Stimulated activated CD4-positive, alpha-beta T cell treated with anti-CD3 and anti-CD28 coated beads, Interleukin-1b, Interleukin-23, amount 100 ng/mL, for 1 hour (primary cell): ENCODE measurements at places on chromosomes 6 and 20.

- DNase-seq = no peak
Observed at GRCh38 chr6:167748046-167748445, 78.7 kb upstream of the AFDN start.

DNA sequence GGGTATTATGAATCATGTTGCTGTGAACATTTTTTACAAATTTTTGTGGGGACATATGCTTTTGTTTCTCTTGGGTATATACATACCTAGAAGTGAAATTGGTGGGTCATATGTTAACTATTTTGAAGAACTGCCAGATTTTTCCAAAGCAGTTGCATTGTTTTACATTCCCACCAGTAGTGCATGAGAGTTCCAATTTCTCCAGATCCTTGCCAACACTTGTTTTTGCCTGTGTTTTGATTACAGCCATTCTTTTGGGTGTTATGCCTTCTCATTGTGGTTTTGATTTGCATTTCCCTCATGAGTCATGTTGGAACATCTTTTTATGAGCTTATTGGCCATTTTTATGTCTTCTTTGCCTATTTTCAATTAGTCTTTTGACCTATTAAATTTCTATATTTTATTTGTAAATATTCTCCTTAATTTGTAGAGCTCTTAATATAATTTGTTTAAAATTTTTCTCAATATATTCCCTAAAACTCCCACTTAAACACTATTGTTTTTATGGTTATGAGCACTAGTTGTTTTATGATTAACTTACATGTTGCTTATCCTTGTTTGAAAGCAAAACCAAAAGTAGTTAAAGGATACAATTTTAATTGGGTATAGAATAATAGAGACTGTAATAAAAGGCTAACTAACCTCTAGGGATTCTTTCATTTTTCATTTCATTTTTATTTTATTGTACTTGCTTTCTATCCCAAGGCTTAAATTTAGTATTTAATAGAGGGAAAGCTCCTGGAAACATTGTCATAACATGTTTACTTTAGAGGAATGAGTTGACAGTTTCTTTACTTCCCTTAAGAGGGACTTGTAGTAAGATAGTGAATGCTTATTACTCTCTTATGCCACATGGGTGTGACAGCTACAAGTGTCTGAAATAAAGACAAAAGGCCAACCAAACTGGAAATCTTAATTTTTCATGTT is 5.5 kb downstream of the UBR2 start:
- DNase-seq = no peak

- DNase-seq = no peak
Observed at GRCh38 chr20:25485872-25486271, 78.4 kb downstream of the GINS1 start.

GRCh38 chr20:50438986-50439407 is 71.2 kb upstream of the PTPN1 start:
- DNase-seq = no peak

DNA sequence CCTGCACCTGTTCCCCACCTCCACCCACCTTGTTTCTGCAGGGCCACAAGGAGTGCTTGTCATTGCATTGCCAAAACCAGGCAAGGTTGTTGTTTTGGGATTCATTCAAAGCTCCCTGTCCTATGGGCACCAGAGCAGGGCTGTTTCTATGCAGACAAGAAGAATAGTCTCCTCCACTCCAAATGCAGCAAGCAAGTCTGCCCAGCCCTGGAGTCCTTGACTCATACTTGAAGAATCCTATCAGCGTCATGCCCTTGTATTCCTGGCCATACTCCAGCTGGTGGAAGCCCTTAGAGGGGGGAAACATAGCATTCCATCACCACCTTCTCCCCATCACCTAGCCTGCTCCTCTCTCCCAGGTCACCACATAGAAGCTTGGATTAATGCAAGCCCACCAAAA is 145.3 kb upstream of the ECI2 start:
- DNase-seq = no peak

DNA sequence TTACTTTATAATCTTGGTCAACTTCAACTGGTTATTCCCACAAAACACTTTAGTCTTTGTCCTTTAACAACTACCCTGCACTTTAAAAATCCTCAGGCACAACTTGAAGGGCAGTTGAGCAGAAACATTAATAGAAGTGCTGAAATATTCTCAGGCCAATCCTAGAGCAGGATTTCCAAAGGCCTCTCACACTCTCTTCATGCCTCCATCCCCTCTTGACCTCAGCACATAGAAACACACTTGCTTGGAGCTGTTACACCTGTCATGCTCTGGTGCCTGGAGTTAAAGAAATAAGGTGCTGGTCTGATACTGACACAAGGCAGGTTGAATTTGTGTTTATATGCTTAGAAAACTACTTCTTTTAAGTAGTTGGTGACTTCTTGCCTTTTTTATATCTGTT is 618.8 kb upstream of the POU3F2 start:
- no peak for DNase-seq

GRCh38 chr20:61352346-61353260 is 100.5 kb downstream of the CDH4 start:
- no peak for DNase-seq

DNA sequence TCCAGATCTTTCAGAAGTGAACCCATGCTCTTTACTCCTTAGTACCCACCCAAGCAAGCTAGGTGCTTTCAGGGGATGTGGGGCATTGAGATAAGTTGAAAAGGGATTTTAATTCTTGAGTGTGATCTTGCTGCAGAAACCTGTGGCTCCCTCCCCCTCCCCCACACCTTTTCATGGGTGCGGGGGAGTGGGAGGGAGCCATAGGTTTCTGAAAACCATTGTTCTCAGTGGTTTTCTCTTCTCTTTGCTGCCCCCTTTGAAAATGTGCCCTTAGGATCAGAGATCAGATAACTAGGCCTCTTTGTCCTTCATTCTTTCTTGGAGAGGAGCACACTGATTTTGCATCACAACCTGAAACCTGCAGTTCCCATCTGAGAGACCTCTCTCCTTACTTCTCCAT is 2.4 kb downstream of the PCSK2 start:
- DNase-seq = no peak

- DNase-seq = no peak
Observed at GRCh38 chr6:28953585-28954258, 29.9 kb upstream of the TRIM27 start.

DNA sequence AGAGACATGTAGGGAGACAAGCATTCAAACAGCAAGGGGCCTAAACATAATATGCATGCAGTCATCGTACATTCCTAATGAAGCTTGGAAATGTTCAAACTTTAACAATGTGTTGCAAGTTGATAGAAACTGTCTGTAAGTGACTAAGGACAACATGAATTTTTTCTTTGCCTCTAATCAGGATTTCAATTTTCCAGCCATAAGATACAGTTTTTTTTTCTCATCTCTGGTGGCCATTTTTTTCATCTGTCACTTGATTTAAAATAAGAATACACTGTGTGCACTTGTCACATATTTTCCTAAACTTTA is 22.2 kb upstream of the MTRF1L start:
- no peak for DNase-seq

DNA sequence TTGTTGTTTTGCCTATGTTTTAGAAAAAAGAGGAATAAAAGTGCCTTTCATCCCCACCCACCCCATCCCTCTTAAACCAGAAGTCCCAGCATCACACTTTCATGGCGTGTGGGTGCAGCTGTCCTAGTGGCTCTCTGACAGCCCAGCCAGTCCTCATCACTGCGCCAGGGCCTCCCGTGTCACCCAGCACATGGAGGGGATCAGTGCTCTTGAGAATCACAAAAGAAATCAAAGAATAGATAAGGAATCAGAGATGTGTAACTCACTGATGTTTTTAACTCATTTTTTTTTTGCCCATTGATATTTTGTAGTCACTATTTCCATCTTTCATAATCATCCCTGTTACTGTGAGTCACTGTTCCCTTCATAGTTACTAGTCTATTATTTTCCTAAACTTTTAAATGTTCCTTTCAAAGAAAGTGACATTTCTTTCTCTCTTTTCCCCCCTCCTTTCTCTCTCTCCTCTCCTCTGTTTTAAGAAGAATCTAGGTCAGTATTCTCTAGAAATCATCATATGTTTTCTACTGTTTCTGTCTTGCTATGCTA is 78.6 kb downstream of the AIG1 start:
- no peak for DNase-seq

DNA sequence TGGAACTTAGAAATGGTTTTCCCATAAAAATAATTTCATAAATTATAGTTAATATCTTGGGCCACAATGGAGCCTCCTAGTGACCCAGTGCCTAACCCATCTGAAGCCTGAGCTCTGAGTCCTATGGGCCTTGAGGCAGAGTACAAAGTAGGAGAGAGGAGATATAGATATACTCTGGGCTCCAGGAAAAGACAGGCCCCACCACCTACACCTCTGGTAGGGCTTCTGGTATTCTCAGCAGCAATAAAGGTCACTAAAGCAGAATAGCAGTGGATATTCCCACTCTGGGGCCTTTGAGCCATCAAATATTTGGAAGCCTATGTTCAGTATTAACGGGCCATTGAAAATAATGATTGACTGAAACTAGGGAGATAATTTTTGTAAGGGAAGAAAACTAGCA is 24.1 kb downstream of the CYP39A1 start:
- no peak for DNase-seq

- DNase-seq = no peak
Observed at GRCh38 chr20:10218536-10219451, at the start of gene SNAP25. Gene SNAP25 (plus strand): TSS chr20:10218830. CDS start chr20:10275492, 56,662 bp downstream.

- peak; percentile 66 for DNase-seq
Observed at GRCh38 chr20:8019246-8019997, at the start of gene TMX4. Gene TMX4 (minus strand): TSS chr20:8019761. CDS start chr20:8019613, 148 bp downstream.

DNA sequence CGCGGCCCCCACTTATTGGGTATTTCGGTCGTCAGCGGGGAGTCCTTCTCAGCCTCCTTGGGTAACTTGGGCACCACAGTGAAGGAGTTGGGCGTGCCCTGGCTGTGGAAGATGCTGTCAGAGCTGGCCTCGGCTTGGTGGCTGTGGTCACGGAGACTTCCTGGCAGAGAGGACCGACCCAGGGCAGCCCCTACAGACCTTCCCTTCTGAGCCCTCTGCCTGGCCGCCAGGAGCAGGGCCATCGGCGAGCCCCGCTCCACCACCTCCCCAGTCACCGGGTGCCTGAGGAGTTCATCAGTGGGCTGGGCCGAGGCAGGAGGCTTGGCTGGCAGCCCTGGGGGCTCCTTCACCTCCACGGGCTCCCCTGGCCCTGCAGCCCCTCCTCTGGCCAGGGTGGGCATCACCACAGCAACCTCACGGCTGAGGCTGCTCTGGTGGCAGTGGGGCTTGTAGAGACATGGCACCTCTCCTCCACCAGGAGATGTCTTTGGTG is 37.2 kb downstream of the C6orf132 start:
- no peak for DNase-seq

GRCh38 chr6:422433-423054 is 31.0 kb downstream of the IRF4 start:
- DNase-seq = no peak

DNA sequence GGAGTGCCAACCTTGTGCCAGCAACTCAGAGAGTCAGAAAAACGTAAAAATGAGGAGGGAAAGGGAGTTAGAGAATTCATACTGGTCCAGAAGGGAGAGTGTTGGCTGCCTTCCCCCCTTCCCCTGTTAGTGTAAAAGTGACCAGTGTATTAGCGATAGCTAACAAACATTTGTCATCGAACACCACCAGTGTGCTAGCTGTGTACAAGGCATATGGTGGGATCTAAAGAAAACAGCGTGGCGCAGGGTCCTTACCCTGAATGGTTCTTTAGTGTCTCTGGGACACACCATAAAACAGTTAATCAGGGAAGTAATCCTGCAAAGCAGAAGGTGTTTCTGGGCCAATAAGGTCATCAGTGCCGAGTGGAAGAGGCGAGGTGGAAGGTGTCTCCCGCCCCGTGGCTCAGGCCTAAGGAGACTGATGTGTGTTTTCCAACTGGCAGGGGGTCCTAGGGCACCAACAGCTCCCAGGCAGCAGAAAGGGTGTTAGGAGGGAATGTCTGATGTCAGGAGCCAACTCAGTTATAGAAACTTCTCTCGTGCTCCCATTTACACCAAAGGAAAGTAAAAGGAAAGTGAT is 91.9 kb downstream of the TCP11 start:
- DNase-seq = no peak

- no peak for DNase-seq
Observed at GRCh38 chr20:47027042-47027441, 132.4 kb downstream of the EYA2 start.

- peak; percentile 58 for DNase-seq
Observed at GRCh38 chr6:137823826-137824555, 43.1 kb upstream of the TNFAIP3 start.

- DNase-seq = no peak
Observed at GRCh38 chr20:36506253-36506652, 35.1 kb upstream of the MYL9 start.
